ENCODE measurements at places on chromosomes 4 and X. TPM values are rescaled to one million over a fixed set of nuclear protein-coding genes. Genes with fewer than 3 reads are reported as not detected.

DNA sequence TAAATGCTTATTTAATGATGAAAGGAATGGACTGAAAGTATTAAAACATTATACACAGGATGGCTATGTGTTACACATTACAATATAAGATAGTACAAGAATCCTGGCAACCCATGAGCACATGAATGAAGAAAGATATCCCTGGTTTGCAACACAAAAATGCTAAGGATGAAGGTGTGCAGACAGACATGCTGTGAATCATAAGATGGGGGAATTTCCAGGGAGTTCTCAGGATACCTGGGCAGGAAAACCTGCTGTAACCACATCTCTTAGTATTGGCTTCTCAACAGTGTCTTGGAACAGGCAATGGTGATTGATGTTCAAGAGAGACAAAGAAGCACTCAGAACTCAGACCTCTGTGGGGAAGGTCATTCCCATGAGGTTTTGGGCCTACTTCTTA lies 23.9 kb upstream of the ANOS1 start:
- DNase-seq = no peak

- no peak for DNase-seq
Measured at GRCh38 chr4:65668201-65669089, 1.8 kb downstream of the EPHA5 start.

DNA sequence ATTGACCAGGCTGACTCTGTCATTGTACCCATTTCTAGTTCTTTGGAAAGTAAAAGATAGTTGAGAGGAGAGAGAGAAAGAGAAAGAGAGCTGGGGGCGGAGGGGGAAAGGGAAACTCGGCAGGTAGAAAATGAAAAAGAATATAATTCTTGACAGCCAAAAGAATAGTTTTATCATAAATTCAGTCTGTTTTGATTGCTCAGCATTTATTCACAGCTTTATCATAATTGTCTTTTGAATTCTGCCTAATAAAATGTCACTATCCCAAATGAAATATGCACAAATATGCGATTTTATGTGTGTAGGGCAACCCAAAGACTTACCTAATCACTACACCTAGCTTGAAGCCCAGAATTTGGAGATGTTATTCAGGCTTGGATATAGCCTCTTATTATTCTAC lies 1024.0 kb upstream of the PABPC4L start:
- no peak for DNase-seq

GRCh38 chr4:183797011-183797444 lies 108.1 kb upstream of the STOX2 start:
- DNase-seq = no peak

DNA sequence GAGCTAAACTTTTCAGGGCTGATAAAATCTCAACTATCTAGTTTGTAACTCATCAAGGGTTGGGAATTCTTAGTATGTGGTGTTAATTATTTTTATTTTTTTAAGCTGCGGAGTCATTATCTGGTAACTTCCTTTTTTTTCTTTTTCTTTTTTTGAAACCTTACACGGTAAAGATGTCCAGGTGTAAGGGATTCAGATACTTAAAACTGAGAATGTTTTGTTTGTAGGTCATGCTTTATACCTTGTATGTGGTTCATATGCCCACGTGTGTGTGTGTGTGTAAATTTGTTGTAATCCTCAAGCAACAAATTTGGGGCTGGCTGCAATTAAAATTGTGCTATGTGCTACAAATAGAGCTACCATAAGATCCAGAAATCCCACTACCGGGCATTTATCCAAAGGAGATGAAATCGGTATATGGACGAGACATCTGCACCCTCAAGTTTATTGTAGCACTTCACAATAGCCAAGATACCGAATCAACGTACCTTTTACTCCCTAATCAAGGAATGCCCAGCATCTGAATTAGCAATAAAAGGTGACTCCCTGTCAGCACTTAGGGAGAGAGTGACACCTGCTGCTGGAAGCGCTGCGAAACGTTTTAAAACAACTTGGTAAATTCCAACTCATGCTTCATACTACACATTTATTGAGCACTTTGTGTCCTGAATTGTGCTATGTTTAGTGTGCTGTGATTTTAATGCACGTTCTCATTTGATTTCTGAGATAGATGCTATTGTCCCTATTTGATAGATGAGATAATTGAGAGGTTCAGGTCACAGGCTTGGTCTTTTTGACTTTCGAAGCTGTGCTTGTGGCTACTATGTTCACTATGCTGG lies 16.1 kb downstream of the MSMO1 start:
- peak; percentile 40 for DNase-seq

CENPVL2 gene
- total RNA-seq = not detected

GRCh38 chrX:154840856-154841255 lies 6.4 kb upstream of the SMIM9 start:
- DNase-seq = peak; percentile 69

DNA sequence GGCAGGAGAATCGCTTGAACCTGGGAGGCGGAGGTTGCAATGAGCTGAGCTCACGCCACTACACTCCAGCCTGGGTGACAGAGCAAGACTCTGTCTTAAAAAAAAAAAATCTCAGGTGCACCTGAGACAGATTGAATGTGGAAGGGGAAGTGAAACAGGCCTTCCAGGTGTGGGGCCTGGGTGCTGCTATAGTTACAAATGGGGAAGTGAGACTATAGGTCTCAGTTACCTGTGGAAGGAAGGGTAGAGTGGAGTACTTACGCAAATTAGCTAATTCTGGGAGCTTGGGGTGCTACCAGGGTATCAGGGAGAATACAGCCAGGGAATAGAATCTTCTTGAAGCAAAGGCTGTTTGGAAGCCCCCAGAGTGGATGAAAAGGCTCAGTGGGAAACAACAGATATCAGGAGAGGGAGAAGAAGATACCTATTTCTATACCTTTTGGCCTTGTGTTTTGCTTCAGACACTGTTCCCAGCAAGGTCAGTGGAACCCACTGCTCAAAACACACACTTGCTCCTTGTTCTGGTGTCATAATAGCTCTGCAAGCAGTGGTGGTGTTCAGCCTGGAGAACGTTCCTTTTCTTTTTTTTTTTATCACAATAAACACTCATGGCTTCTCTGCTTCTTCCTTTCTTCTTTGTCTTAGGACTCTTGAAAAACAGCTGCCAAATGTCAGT lies 7.0 kb downstream of the CD38 start:
- no peak for DNase-seq
